ENCODE measurements at places on chromosomes 13 and 19. TPM values are rescaled to one million over a fixed set of nuclear protein-coding genes. Genes with fewer than 3 reads are reported as not detected.

- DNase-seq: no peak
Observed at GRCh38 chr19:30788105-30788765, 416.1 kb downstream of the ZNF536 start.

DNA sequence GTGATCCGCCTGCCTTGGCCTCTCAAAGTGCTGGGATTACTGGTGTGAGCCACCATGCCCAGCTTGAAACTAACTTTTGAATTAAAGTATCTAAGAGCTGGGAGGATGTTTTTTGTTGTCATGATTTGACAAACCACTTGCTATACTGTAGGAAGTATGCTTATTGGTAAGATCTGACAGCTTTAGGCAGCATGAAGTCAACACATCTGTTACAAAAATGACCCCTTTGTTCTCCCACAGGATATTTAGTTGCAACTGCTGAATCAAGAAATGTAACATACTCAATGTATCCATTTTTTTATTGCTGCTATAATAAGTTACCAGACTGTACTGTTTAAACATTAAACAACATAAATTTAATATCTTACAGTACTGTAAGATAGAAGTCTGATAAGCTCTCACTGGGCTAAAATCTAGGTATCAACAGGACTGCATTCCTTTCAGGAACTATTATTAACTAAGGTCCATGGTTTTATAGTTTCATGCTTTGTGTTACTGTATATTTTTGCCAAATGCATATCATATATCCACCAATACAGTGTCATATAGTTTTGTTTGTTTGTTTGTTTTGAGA lies 22.8 kb upstream of the LRP3 start:
- DNase-seq: no peak

DNA sequence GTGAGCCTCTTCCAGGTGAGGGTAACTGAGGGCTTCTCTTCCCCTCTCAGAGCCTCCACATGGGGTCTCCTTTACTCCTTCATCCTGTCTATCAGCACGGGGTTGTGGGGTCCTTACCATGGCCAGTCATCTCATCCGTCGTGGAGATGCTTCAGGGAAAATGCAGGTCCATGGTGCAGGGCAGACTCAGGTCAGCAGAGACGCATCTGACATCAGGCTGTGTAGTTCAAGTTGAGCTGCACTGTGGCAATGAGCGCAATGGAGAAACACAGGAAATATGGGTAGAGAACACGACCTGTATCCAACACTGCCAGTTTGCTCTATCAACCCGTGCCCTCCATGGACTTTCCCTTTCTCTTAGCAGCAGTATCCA lies 13.9 kb downstream of the LILRA5 start:
- DNase-seq: no peak

GRCh38 chr13:76634431-76635191 lies 251.6 kb downstream of the KCTD12 start:
- DNase-seq: no peak

DNA sequence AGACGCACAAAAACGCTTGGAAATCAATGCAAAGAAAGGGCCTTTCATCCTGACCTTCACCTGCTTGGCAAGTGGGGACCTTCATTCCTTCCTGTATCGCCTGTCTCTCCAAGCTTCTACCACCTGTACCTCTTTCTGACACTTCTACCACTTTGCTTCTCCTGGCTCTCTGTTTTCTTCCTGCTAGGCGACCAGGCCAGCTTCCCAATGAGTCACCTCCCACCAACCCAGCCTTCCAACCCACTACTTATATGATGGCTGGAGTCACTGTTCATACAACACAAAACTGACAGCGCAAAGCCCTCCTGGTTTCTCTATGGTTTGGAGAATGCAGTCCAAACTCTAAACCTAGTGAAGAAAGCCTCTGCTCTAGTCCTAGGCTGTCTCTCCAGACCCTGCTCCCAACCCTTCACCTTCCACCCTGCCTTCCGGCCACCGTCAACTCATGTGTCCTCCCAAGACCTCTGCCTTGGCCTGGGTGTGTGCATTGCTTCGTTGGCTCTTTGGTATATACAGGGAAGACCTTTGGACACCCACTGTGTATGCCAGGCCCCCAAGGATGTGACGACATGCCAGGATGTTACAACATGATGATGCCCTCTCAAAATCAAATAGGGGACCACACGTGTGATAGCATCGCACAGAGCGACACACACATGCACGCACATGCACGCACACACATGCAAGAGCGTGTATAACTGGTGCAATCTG lies 148.5 kb downstream of the STK24 start:
- DNase-seq: no peak

GRCh38 chr13:29704648-29705047 lies 109.2 kb upstream of the SLC7A1 start:
- DNase-seq: no peak

- no peak for DNase-seq
Observed at GRCh38 chr19:12494260-12494860, 9.7 kb upstream of the ZNF709 start.

- no peak for DNase-seq
Observed at GRCh38 chr19:17497149-17497798, 14.2 kb upstream of the PGLS start.

DNA sequence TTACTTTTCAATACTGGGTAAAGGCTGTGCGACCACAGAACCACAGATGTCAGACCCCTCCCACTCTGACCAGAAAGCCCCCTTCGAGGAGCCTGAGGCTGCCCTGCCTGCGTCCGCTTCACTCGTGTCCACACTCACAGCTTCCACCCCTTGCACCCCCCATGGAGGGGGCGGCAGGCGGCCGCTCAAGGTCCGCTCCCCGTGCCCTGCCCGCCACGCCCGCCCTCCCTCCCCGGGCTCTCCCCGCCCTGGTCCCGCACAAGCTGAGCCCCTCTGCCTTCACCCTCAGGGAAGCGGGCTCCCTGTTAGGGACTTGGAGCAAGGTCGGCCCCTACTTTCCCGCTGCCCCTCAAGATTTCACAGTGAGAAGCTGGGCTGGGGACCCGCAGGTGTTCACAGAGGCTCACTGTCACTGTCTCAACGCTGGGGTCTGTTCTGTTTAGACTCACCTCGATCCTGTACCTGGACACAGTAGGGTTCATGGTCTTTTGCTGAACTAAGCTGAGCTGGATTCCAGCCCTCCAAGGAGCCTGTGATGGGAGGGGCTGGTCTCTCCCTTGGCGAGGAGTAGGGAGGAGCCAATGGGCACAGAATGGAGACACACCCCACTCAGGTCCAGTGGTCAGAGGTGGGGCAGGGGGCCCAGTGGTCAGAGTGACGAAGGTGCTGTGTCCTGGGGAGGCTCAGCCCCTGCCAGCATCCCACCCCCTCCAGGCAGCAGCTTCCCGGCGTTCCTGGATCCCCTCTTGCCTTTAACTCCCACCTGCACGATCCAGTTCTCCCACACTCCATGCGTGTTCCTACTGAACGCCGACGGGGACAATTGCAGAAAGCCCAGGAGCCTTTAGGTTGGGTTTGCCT lies 69.5 kb downstream of the SPACA7 start:
- no peak for DNase-seq

DNA sequence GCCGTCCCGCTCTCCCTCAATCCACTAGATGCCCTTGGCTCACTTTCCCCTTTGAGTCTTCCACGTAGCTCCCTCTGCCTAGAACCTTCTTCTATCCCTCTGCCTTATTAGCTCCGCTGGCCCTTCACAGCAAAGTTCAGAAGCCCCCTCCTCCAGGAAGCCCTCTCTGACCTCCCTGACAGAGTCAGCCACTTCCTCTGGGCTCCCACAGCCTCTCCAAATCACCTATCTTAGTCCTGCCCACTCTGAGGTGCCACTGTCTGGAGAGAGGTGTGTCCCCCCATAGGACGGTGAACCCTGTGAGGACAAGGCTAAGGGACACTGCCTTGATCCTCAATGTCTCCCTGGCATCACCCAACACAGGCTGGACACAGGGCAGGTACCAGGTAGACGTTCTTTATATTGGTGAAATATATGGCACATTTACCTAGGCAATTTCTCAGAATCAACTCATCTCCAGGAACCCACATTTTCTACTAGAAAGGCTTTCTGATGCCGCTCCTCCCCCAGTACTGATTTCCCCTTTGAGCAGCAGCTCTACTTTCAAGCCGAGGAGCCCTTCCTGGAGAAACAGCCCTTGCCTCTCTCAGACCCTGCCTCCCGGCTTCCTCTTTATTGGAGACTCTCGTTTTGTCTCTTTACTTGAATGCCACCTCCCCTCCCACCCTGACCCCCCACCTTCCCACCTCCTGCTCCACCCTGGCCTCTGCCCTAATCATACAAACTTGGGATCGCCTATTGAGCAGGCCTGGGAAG lies 3.4 kb upstream of the TGFB1 start:
- peak; percentile 40 for DNase-seq

DNA sequence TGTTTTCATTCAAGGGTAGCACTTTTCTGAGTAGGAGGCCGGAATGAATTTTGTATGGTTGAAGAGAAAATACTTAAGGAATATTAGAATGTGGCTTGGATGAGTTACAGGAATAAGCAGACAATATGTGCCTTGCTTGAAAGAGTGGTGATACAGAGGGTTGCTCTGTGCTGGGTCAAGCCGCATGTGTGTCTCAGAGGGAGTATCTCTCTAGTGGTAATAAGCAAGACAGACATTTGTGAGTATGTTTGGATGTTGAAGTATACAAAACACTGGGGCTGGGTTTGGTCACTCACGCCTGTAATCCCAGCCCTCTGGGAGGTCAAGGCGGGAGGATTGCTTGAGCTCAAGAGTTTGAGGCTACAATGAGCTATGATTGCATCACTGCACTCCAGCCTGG lies 103.9 kb downstream of the LMO7 start:
- no peak for DNase-seq

- DNase-seq: no peak
Observed at GRCh38 chr13:88979465-88980175, 1308.4 kb downstream of the SLITRK5 start.

- DNase-seq: no peak
Observed at GRCh38 chr19:54461613-54462012, 2.0 kb downstream of the LENG9 start.

IRGC gene
- total RNA-seq: not detected

LGALS13 gene
- not detected for total RNA-seq

CD37 gene
- 106 TPM for total RNA-seq

CYP2A13 gene
- not detected for total RNA-seq

ATXN8OS gene
- not detected for total RNA-seq
